ENCODE measurements at places on chromosomes 12 and 14. TPM values are rescaled to one million over a fixed set of nuclear protein-coding genes. Genes with fewer than 3 reads are reported as not detected.

- no peak for DNase-seq
Observed at GRCh38 chr12:116441292-116441691, 117.9 kb upstream of the MAP1LC3B2 start.

The GLI1 gene
- 5.8 TPM for total RNA-seq

GRCh38 chr12:2886768-2887450 is 3.8 kb upstream of the TULP3 start:
- DNase-seq = no peak

The ZFHX2 gene
- total RNA-seq = 27.3 TPM

The SLC7A7 gene
- 13.3 TPM for total RNA-seq

DNA sequence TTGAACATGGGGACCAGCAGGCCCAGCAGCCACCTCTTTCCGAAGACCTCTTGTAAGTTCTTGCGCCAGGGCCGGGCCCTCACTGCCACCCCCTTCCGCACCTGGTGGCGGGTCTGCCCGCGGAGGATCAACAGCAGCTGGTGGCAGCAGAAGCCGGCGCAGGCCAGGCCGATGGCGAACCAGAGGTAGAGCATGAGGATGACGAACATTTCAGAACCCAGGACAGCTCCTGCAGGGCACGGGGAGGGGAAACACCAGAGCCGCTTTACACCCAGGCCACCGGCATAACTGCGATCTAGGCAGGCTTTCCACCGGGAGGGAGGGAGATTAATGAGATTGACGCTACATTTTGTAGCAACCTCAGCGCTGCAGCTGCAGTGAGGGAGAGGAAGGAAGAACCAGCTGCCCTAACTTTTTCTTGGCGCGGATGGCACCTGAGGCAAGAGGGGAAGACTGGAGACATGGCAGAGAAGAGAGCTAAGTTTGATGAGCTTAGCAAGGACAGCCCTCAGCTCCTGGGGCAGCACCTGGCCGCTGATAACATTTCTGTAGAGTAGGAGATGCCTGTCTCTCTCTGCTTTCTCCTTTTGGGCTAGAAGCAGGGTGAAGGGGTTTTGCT is 7.8 kb downstream of the ZDHHC22 start:
- peak; percentile 41 for DNase-seq

GRCh38 chr14:99522457-99522891 is 41.3 kb downstream of the CCNK start:
- DNase-seq = peak; percentile 60

The RNASE7 gene
- not detected for total RNA-seq

The HELB gene
- 4.5 TPM for total RNA-seq

GRCh38 chr12:12599750-12600643 is 11.7 kb upstream of the CREBL2 start:
- peak; percentile 51 for DNase-seq

GRCh38 chr14:77084985-77085384 is 13.1 kb upstream of the CIPC start:
- DNase-seq = no peak

- peak; percentile 69 for DNase-seq
Observed at GRCh38 chr14:100810861-100811461, 15.0 kb upstream of the MEG3 start.

The NFKBIA gene
- 38.1 TPM for total RNA-seq

DNA sequence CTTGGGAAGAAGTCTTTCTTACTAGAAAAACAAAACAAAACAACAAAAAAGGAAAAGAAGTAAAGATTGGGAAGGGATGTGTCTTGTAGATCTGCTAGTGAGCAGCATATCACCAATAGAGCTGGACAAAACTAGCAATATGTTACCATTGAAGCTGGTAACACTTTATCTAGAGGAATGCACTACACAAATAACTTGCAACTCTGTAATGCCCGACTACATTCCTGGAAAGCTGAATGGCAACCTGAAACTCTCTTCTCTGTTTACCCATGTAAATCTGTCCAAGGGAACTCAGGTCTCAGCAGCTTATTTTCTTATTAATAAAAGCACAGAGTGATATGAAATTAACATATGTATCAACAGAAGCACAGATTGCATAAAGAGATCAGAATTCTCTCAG is 624.4 kb downstream of the KCNH5 start:
- peak; percentile 9 for DNase-seq

DNA sequence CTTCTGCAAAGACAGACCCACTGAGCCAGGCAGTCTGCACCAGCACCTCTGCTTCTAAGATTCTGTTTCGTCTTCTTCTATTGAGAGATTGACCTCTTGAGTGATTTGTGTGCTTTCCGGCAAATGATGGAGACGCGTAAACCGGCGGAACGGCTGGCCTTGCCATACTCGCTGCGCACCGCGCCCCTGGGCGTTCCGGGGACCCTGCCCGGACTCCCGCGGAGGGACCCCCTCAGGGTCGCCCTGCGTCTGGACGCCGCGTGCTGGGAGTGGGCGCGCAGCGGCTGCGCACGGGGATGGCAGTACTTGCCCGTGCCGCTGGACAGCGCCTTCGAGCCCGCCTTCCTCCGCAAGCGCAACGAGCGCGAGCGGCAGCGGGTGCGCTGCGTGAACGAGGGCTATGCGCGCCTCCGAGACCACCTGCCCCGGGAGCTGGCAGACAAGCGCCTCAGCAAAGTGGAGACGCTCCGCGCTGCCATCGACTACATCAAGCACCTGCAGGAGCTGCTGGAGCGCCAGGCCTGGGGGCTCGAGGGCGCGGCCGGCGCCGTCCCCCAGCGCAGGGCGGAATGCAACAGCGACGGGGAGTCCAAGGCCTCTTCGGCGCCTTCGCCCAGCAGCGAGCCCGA is 703 bp downstream of the ASCL4 start:
- DNase-seq = no peak

DNA sequence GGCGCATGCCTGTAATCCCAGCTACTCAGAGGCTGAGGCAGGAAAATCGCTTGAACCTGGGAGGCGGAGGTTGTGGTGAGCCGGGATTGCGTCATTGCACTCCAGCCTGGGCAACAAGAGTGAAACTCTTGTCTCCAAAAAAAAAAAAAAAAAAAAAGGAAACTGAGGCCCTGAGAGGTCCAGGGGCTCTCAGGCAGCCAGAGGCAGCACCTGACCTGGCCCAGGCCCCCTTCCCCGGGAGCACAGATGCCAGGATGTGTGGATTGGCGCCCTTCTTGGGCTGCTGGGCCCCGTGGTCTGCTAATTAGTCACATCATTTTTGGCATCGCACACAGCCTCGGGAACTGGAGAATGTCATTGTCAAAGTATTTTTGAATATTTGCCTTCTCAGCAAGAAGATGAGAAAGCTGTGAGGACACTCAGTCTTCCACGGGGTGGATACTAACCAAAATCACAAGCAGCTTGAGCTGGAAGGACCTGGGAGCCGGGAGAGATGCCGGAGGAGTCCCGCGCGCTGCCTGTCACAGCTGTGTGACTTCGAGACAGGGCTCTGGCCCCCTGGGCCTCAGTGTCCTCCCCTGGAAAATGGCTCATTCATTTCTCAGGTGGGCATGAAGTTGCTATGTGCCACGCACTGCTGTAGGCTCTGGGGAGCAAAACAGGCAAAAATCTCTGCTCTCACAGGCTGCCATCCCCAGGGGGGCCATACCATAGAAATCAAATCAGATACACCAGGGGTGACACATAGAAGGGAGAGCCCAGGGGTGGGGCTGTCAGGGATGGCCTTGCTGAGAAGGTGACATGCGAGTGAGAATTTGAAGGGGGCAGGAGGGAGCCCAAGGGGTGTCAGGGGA is 12.5 kb upstream of the RCOR1 start:
- DNase-seq = peak; percentile 65

DNA sequence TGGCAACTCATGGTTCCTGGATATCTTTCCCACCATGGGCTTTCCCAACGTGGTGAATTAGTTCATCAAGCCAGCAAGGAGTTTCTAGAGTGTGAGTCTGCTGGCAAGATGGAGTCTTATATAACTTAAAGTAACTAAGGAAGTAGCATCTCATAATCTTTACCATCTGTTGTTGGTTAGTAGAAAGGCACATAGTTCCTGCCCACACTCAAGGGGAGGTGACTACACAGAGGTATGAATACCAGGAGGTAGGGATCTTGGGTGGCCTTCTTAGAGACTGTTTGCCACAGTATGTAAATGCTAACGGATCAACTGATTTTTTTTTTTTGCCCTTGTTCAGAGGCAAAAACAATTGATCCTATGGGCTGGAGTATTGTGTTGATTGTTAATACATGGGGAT is 446.9 kb downstream of the ATP23 start:
- DNase-seq = peak; percentile 30

DNA sequence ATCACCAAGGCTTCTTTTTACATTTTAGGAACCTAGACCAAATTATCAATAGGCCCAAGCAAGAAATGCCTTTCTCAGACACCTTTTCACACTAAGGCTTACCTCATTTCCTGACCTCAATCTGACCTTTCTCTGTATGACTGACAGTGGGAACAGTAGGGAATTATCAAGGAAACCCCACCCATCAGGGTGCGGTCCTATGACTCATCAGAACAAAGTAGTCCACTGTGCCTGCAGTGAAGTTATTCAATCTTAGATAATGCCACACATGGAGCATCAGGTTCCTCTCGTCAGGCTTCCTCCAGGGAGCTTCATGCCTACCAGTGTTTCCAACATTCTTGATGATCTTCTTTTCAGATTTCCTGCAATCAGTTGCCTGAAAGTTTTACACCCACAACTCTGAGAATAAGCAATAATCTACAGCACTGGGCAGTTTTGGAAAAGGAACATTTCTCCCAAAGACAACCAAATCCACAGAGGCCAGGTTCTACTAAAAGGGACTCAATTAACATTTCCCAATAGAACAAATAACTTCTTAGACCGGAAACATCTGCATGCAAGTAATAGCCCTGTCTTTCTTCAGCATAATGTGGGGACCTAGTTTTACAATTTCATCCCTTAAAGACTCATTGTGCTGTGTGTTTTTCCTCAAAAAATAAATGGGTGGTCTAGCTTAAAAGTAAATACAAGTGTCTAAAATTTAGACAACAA is 35.9 kb upstream of the TMTC2 start:
- peak; percentile 41 for DNase-seq

DNA sequence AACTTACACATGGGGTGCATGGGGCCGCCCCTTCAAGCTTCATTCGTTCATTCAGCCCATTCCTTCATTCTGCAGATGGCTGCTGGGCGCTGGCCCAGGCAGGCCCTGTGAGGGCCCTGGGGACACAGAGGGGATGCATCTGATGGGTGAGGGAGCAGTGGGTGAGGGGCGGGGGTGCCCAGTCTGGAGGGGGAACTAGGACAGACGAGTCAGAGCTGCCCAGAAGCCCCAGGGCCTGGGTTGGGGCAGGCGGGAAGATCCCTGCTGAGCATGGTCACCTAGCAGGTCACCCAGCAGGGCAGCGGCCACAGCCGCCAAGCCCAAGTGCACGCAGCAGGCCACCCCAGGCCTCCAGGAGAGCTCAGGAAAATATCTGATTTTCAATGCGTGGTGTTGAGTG is 14.1 kb downstream of the TRMT61A start:
- DNase-seq = no peak

The SLC5A8 gene
- not detected for total RNA-seq

- peak; percentile 0 for DNase-seq
Observed at GRCh38 chr12:46100551-46101484, 110.4 kb upstream of the SCAF11 start.

DNA sequence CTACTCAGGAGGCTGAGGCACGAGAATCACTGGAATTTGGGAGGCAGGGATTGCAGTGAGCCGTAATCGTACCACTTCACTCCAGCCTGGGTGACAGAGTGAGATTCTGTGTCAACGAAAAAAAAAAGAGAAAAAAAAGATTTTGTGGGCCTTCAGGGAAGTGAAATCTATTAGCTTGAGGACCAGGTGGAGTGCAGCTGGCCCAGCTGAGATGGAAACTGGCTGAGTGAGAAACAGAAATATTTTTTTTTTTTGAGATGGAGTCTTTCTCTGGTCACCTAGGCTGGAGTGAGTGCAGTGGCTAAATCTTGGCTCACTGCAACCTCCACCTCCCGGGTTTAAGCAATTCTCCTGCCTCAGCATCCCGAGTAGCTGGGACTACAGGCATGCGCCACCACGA is 2.3 kb upstream of the CLEC4C start:
- DNase-seq = no peak

- DNase-seq = no peak
Observed at GRCh38 chr12:120800665-120801064, 75.0 kb downstream of the ACADS start.

GRCh38 chr12:124577374-124577773 is 10.0 kb upstream of the NCOR2 start:
- DNase-seq = no peak

The TMEM179 gene
- 0.75 TPM for total RNA-seq

The GPR135 gene
- total RNA-seq = 6.7 TPM

DNA sequence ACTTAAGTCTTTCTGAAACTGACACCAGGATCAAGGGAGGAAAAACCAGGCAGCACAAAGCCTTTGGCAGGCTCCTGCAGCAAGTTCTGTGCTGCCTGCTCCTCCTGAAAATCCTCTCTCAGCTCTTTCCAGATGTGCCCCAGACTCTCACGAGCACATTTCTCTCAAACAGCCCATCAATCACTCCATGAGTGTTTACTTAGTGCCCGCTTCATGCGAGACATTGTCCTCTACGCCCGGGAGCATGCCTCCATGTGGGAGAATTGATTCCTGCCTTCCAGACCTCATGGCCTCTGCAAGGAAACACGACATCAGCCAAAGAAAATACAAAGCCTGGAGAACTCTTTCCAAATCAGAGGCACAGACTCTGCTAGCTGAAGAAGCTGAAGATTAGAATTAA is 46.5 kb upstream of the TSPAN11 start:
- no peak for DNase-seq

The GALNT6 gene
- total RNA-seq = 13.8 TPM

The PPP1R1A gene
- 0.58 TPM for total RNA-seq

The LRRC9 gene
- not detected for total RNA-seq

The KRT81 gene
- 1.2 TPM for total RNA-seq

The EIF2B1 gene
- total RNA-seq = 49.3 TPM

The PTGER2 gene
- total RNA-seq = not detected
